ENCODE measurements at places on chromosomes 16 and 17.

- no peak for DNase-seq
Observed at GRCh38 chr16:65837464-65837863, 529.0 kb upstream of the CDH5 start.

DNA sequence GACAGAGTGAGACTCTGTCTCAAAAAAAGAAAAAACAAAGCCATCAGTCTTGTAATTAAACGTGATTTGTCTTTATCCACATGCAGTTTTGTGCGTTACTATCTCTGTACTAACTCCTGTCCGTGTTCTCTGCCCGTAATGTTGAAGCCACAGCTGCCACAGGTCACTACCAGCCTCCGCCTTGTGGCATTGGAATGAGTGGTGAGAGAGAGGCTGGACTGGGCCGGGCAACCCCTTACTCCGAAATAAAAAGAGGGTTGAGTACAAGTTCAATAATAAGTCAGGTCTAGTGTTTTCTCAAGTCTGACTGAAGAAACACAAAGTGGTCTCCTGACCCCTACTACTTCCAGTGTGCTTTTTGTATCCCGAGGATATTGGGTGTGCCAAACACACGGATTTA lies 5.4 kb downstream of the DNAJA3 start:
- DNase-seq, result no peak

DNA sequence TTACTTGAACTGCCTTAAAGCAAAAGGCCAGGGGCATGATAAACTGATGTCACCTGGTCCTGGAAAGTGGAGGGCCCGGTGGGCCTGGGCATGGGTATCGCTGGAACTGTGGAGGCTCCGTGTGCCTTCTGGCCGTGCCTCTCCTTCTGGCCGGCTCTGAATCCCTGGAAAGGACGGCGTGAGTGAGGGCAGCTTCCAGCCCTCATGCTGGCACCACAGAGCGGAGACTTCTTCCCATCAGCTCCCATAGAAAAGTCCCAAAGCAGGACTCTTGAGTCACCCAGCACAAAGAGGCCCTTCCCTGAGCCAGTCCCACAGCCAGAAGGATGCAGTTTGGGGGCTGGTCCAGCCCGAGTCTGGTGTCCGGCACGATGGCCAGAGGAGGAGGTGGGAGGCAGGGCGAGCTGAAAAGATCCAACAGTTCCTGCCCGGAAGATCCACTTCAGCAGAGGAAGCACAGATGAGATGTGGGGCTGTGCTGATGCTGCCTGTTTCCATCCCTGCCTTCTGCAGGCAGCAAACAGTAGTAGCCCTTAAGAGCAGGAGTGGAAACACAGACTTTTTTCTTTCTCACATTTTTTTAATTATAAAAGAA lies 7.8 kb downstream of the GAA start:
- no peak for DNase-seq

- DNase-seq, result no peak
Observed at GRCh38 chr17:2894782-2895181, 98.5 kb downstream of the RAP1GAP2 start.

GRCh38 chr16:4319454-4320421 lies 3.9 kb downstream of the GLIS2 start:
- DNase-seq, result peak; percentile 43

- DNase-seq, result no peak
Observed at GRCh38 chr17:73061161-73061560, 31.3 kb downstream of the SLC39A11 start.

- no peak for DNase-seq
Observed at GRCh38 chr16:65688301-65688700, 566.4 kb upstream of the CDH11 start.

DNA sequence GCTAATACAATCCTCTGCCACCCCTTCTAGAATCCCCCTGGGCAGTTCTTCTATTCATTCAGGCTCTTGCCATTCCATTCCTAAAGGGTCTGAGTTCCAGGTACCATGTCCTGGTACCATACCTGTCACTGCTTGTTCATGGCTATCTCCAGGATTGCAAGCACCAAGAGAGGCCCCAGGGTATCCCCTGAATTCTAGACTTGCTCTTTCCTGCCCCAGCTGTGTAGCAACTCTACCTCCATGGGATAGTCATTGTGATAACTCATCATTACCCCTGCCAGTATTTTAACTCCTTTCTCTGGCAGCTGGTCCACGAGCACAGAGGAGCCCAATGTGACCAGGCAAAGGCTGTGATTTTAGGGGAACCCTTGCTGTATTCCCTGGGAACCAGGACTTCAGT lies 143.7 kb upstream of the CDH5 start:
- DNase-seq, result no peak

- no peak for DNase-seq
Observed at GRCh38 chr17:69734656-69735055, 320.2 kb downstream of the MAP2K6 start.

- no peak for DNase-seq
Observed at GRCh38 chr16:23535901-23536300, 21.2 kb downstream of the EARS2 start.

GRCh38 chr17:68657166-68657565 lies 56.0 kb upstream of the FAM20A start:
- DNase-seq, result no peak

DNA sequence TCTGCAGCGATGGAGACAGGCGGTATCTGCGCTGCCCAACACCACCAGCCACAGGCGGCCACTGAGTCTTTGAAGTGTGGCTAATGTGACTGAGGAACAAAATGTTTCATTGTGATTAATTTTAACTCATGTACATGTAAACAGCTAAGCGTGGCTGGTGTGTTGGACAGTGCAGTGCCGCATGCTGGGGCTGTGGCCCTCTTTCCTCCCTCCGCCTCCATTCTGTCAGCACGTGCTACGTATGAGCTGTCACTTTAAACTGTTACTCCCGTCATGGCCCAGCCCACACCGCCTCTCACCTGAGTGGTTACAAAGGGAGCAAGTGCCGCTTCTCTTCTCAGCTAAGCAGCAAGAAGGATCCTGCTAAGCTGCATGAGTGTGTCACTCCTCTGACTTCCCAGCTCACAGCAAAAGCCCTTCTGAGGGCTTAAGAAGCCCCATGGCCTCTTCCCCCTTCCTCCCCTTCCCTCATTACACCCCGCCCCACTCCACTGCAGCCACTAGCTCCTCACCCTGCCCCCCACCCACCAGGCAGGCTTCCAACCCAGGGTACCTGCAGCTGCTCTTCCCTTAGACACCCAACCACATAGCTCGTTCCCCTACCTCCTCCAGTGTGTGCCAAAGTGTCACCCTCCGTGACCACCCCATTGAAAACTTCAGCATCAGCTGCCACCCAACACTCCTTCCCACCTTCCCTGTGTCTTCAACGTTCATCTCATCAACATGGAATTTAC lies 15.0 kb downstream of the HASPIN start:
- peak; percentile 75 for DNase-seq

DNA sequence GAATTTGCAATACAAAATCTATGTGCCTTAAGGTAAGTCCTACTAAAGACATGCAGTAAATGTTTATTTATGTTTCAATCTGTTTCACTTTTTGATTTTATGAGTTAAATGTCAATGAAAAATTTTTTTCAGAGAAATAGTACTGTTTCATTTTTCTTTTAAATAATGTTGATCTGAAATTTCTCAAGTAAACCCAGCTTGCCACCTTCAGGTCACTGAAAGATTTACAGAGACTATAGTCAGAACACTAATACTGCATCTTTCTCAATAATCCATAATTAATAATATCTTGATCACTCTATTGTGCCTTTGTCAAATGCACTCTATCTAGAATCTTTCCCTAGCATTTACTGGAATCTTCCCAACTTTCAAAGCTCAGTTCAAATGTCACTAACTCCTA lies 6.5 kb upstream of the DHX40 start:
- no peak for DNase-seq

GRCh38 chr17:77330602-77331081 lies 189.9 kb downstream of the SEC14L1 start:
- DNase-seq, result peak; percentile 2

GRCh38 chr17:80204626-80205468 lies 15.3 kb downstream of the SGSH start:
- no peak for DNase-seq

DNA sequence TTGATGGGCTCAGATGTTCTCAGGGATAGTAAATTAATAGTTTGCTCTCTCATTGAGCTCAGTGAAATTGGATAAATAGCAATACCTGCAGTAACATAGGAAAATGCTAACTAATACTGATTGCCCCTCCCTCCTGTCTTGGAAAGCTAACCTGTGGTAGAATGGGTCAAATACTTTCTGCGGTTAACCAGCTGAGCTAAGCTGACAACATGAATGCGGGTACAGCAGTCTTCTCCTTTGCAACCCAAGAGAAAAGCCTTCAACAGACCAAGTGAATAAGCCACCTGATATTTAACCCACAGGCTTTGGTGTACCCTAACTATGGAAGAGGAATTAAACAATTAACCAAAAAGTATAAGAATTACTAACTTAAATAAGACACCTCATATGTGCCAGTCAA lies 408.3 kb upstream of the MAF start:
- DNase-seq, result no peak

- DNase-seq, result no peak
Observed at GRCh38 chr16:13377143-13377542, 475.7 kb downstream of the SHISA9 start.

- DNase-seq, result no peak
Observed at GRCh38 chr17:79775632-79776031, 2.3 kb upstream of the CBX2 start.

DNA sequence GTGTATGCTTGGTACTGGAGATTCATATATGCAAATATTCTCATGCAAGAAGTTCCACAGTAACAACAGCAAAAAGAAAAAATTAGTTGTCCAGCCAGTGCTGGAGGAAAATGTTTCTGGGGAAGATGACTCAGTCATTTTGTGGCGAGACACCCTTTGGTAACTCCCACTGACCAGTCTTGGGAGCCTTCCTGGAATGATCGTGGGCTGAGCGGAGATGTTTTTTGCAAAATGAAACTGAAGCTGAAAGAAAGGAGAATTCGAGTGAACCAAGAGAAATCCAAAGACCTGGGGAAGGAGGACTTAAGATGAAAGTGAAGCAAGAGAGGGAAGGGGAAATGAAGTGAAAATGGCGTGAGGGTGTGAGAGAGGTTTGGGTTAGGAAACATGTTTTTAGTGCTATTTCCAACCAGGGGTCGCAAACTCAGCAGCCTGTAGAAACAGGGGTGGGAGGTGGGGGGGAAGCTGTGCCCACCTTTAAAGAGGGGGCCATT lies 5.2 kb downstream of the ITPRIPL2 start:
- no peak for DNase-seq

DNA sequence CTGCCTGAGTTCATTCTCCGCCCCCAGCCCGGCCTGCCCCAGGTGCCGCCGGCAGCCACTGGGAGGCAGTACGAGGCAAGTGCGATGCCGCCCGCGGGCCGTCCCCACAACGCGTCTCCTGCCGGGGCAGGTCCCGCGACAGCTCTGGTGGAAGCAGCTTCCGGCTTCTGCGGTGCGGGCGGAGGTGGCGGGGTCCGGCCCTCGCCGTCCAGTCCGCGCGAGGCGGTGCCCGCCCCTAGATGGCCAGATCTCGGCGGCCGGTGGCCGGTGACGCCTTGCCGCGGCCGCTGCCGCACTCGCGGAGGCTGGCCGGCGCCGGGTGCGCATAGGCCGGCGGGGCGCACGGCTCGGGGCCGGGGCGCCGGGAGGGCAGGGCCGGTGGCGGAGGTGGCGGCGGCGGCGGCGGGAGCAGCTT lies 1.8 kb downstream of the GJD3 start:
- peak; percentile 75 for DNase-seq

- peak; percentile 45 for DNase-seq
Observed at GRCh38 chr17:3911271-3912053, 4.8 kb downstream of the P2RX1 start.

DNA sequence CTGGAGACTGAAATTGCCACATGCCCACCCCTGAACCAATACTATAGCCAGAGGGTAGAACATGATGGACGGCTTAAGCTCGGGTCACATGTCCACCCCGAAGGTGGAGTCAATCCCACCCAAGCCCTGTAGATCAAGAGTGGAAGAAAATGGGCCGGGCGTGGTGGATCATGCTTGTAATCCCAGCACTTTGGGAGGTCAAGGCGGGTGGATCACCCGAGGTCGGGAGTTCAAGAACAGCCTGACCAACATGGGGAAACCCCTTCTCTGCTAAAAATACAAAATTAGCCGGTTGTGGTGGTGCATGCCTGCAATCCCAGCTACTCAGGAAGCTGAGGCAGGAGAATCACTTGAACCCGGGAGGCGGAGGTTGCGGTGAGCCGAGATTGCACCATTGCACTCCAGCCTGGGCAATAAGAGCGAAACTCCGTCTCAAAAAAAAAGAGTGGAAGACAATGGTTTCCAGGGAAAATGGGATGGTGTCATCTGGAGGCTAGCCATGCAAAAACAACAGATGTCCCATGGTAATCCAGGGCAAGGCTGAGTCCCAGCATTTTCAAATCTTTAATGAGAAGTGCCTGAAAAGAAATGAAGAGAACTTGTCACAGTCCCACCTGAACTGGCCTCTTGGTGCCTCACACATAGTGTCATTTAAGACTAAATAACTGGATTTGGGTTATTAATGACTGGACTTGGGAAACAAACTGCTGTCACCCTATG lies 30.1 kb downstream of the CD300LF start:
- no peak for DNase-seq

DNA sequence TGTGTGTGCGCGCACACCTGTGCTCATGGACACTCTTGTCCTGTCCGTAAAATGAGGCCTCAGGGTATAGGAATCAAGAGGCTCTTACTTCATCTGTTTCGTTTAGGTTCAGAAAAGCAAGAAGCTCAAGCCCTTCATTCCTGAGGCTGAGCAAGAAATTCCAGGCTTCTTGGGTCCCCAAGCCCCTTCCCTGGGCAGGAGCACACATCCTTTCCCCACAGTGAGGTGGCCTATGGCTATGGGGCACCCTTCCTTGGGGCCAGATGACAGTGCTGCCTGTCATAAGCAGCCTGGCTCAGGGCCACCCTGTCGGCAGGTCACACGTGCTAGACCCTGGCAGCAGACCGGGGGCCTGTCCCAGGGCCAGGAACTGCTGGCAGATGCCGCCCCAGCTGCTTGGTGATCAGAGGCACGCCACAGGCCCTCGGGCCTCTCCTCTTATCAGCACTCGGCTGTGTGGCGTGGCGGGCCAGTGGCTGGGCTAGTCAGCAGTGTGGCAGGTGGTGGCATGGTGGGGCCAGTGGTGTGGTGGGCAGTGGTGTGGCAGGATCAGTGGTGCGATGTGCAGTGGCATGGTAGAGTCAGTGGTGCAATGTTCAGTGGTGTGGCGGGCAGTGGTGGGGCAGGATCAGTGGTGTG lies 50.2 kb downstream of the NKD1 start:
- DNase-seq, result no peak

Measured in activated T-cell treated with anti-CD3 and anti-CD28 coated beads, Interleukin-2, amount 50 U/mL, for 4 hours (primary cell).